ENCODE measurements at places on chromosomes 1 and 21. TPM values are rescaled to one million over a fixed set of nuclear protein-coding genes. Genes with fewer than 3 reads are reported as not detected.

Gene CD1C
- not detected for total RNA-seq

Gene FCRL2
- total RNA-seq: not detected

DNA sequence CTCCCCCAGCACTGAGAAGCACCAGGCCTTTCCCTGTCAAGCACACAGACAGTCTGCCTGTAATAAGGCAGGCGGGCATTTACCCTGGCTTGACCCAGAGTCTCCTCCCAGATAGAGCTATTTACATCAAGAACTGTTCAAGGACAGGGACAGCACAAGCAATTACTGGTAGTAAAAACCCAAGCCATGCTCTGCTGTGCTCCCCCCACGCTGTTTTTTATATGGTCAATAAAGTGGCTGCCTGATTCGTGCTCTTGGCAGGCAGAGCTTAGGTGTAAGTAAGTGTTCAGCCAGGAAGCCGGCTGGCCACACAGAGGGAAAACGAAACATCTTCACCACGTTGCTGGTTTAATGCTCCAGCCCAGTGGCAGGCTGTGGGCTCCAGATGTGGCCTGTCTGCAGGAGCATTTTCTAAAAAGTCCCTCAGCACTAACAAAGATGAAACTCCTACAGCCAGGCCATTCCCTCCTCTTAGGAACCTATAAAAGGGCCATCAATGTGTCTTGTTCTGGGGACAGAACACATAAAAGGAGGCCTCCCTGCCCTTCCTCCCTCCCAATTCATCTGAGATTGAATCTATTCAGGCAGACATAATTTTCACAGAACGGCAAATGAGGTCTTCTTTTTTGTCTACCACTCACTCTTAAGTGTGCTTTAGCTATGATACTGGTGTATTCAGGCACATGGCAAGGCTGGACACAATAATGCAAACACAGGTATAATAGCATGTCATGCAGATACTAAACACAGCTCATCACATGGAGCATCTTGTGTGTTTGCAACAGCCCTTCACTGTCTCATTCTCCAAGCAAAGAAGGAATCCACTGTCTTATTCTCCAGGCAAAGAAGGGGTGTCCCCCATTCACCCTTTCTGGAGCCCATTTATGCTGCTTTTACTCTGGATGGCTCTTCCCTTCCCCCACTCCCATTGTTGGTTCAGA is 378.9 kb downstream of the HHAT start:
- no peak for DNase-seq

Gene MECR
- total RNA-seq: 28.1 TPM

GRCh38 chr1:161066694-161067093 is 3.0 kb downstream of the ARHGAP30 start:
- DNase-seq: no peak

DNA sequence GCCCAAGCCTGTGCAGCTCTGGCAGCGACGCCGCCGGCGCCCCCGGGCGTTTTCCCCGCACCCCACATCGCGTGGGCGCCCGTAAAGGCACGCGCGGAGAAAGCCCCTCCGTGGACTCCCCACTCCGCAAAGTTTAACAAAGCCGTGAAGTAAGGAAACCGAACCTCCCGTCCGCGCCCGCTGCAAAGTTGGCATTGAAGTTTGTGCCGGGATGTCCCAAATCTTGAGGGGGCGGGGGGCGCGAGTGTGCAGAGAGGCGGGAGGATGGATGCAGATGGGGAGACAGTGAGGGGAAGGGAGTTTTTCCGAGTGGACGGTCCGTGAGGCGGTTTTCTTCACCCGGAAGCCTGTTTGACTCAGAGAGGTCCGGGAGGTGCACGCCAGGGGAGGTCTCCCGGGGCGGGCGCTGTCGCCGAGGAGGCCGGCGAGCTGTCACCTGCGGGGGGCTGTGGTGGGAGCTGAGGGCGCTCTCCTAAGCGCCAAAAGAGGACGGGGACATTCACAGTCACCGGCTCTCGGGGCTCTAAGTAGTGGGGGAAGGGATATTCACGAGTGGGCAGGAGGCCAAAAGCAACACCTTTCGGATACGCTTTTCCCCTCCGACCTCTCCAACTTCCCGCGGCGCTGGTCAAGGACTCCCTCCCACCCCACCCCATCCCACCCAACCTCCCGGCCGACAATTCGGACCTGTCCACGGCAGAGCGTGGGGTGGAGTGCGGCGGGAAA is 1.3 kb downstream of the WLS start:
- DNase-seq: no peak

- DNase-seq: no peak
These were observed 53.2 kb downstream of the CHML start for GRCh38 chr1:241586905-241587512.

- peak; percentile 33 for DNase-seq
These were observed 46.8 kb upstream of the A3GALT2 start for GRCh38 chr1:33367485-33368405.

Gene CTSS
- 33.7 TPM for total RNA-seq

- DNase-seq: no peak
These were observed 1046.2 kb downstream of the BRINP3 start for GRCh38 chr1:189431447-189431846.

DNA sequence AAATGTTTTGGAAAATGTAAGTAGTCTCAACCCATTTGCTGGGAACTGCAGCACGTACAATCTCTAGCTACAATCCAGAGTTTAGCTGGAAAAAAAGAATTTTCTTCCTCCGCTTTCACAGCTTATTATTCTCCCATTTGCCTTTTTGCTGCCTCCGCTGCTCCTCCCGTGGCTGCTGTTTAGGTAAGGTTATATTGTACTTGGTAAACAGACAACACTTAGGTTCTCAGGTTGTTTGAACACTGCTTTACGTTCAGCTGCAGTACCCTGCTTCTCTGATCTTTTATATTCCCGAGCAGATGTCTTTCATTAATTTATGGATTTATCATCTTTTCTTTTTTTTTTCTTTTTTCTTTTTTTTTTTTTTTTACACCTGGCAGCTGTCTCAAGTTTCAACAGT is 14.3 kb downstream of the PROX1 start:
- DNase-seq: no peak

- DNase-seq: no peak
These were observed 335.7 kb upstream of the NCAM2 start for GRCh38 chr21:20662514-20662913.

DNA sequence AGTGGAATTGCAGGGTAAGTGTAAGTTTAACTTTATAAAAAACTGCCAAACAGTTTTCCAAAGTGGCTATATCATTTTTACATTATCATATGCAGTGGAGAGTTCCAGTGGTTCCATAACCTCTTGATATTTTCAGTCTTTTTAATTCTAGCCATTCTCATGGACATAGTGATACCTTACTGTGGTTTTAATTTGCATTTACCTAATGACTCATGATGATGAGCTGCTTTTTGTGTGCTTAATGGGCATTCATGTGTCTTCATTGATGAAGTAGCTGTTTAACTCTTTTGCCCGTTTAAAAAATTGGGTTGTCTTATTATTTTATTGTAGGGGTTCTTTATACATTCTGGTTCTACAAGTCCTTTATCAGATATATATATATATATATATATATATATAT is 29.4 kb downstream of the SNX27 start:
- DNase-seq: no peak

Gene CD101
- 0.11 TPM for total RNA-seq

Gene PLOD1
- total RNA-seq: 342 TPM

- DNase-seq: no peak
These were observed 103.7 kb upstream of the NFIA start for GRCh38 chr1:60978421-60979357.

DNA sequence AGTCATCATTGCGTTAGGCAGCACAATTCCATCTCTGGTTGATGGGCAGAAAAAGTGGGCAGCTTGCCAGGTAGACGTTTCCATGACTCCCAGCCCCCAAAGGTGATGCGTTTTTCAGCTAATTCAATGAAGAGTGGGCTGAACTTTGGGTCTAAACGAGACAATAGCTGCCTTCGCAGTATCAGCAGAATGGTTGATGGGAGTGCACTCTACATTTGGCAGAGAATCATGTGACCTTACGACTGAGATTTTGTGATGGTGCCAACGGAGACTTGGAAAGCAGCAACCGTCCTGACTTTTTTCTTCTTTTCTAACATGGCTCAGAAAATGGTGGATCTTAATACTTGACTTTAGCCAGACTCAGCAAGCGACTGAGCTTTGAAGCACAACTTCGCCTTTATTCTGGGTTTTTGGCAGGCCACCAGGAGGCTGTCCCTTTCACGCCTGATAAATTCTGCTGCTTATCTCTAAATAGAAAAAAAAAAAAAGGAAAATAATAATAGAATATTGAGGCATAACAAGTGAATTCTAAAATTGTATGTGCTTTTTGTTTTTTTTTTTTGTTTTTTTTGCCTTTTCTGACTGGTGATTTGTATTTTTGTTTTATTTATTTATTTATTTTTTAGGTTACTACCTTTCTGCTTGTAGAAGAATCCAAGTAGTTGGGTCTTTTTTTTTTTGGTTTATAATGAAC is 804.8 kb downstream of the USP25 start:
- DNase-seq: no peak

GRCh38 chr1:236240675-236241074 is 41.1 kb downstream of the ERO1B start:
- no peak for DNase-seq

DNA sequence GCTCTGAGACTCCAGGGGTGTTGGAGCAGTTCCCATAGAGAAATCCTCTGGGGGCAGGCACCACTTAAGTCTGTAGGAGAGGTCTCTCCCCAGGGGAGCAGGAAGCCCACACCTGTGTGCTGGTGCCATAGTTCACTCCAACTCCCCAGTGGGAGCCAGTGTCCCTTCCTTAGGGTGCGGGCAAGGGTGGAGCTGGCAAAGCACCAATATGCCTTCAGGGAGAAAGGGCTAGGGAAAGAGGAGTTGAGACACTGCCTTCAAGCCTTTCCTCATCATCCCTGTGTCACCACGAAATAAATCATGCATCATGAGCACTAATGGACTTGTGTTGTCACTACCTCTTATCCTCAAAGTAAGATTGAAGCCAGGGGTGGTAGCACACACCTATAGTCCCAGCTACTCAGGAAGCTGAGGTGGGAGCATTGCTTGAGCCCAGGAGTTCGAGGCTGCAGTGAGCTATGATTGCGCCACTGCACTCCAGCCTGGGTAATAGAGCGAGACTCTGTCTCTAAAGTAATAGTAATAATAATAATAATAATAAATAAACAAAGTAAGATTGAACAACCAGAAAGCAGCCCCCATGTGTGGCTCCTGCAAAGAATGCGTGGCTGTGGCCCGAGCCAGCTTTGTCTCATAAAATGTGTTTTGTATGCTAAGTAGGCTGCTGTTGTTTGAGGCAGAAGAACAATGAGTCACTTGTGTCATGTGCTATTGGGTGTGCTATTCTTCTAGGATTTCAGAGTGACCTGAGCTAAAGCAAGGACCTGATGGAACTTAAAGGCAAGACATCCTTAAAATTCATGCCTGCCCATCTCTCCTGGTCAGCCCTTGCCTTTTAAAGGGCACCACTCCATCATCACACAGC is 6.7 kb upstream of the TIE1 start:
- DNase-seq: peak; percentile 53

- DNase-seq: no peak
These were observed 157.7 kb downstream of the TRIM33 start for GRCh38 chr1:114353262-114353661.

DNA sequence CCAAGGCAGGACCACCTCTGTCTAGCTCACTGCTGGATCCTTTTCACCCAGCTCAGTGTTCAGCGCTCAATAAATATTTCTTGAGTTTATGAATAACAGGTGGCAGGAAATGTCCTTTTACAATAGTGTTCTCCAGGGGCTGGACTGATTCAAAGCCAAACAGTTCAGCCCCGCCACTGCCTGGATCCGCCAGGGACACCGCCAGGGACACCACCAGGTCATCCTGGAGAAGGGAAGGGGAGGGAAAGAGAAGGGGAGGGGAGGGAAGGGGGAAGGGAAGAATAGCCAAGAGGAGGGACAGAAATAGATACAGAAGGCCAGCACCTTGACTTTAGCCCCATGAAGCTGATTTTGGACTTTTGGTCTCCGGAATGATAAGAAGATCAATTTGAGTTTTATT is 255.6 kb downstream of the GRIK3 start:
- no peak for DNase-seq

Gene OR2L8
- not detected for total RNA-seq

GRCh38 chr1:15008783-15009729 is 144.5 kb upstream of the TMEM51 start:
- peak; percentile 88 for DNase-seq

DNA sequence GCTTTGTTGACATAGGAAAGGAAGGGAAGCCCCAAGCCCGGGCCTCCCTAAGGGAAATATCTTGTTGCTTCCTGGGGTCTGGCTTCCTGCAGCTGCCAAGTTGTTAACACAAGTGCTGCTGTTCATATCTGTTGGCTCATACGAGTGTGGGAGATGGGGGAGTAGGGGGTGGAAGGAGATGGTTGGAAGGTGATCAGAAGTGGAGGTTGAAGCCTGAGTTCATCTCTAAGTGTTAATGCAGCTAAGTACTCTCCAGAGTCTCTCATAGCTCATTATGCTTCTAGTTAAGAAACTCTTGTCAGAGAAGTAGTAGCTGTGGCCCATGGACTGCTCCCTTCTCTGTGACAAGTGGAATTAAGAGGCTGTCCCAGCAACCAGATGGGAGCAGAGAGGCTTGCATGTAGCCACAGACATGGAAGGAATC is 319.2 kb upstream of the SPAG17 start:
- no peak for DNase-seq

GRCh38 chr1:216502528-216503162 is 79.4 kb upstream of the USH2A start:
- DNase-seq: no peak

GRCh38 chr1:16921391-16922185 is at the start of gene CROCC:
TSS of gene CROCC (plus strand) at chr1:16921931. CDS start at chr1:16922019, 88 bp downstream.
- no peak for DNase-seq

GRCh38 chr21:41479686-41480085 is 28.3 kb downstream of the TMPRSS2 start:
- no peak for DNase-seq

DNA sequence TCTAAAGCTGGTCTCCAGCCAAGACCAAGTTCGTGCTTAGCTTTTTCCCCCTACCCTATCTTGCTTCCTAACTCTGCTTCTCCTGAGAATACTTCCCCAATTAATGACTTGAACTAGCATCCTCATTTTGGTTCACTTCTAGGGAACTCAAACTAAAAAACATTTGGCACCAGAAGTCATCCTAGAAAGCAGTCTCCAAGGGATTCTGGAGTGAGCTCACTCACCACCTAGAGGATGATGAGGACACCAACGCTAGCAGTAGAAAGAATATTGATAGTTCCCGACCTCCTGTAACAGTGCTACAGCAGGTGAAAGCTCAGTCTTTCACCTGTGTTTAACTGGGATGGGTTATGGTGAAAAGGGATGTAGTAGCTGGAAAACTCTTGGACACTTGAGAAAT is 4.7 kb upstream of the PSMB2 start:
- no peak for DNase-seq

- no peak for DNase-seq
These were observed 973.5 kb upstream of the B3GALT2 start for GRCh38 chr1:194159941-194160340.

DNA sequence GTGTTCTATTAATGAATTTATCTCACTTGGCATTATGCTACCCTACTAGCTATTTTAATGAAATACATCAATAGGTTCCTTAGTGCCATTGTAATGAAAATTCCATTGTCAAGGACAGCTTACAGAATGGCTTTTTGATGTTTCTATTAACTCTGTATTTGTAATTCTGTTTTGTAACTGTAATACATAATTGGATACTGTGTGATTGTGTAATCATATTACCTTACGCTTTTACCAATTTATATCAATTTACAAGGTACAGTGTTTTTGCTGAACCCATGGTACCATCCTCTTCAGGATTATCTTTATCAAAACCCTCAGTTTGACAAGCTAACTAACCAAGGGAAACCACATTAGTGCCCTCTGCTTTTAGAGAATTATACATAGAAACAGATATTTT is 277.9 kb downstream of the LRRC7 start:
- DNase-seq: no peak
